ENCODE measurements at places on chromosomes 1 and 21.

DNA sequence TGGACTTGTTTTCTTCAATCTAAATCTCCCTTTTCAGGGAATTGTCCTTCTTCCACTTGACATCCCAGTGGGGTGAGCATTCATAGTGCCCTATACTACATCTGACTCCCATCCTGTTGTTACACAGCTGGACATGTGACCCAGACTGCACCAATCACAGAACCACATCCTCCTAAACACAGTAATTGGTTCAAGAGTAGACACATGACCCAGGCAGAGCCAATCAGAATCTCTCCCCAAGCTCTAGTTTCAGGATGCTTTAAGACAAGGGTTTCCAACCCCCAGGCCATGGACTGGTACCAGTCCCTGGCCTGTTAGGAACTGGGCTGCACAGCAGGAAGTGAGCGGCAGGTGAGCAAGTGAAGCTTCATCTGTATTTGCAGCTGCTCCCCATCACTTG lies 5.6 kb upstream of the DDOST start:
- DNase-seq = no peak

- peak; percentile 85 for DNase-seq
Measured at GRCh38 chr1:63367215-63368103, at the start of gene ALG6. Gene ALG6, plus strand, starts transcription at chr1:63367627. Its CDS starts 3,351 bp downstream, at chr1:63370978.

DNA sequence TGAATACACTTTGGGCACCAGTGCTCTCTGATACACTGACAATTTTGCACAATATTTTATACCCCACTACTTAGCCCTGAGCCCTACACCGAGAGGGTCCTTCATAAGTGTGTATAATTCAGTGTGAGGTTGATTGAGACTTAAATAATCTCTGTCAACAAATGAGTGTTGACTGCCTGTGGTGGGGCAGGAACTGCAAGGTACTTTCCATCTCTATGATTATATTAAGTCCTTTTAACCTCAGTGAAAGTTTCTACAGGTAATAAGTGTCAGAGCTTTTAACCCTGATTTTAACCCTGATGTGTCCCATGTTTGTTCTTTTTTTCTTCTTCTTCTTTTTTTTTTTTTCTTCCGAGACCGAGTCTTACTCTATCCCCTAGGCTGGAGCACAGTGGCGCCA lies 5.8 kb downstream of the CASQ1 start:
- no peak for DNase-seq

DNA sequence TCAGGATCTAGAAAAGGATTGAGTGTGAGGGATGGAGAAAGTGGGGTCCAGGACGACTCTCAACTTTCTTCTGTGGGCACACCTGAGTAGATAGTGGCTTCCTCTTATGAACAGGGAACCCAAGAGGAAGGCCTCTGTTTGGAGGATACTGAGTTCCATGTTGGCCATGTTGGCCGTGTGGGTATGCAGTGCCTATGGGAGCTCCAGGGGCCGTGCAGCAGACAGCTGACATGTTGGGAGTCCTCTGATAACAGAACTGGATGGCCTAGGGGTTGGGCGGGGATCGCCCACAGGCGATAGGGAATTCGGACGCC lies 43.0 kb downstream of the TMEM53 start:
- no peak for DNase-seq

GRCh38 chr1:197921235-197922069 lies 4.3 kb downstream of the LHX9 start:
- no peak for DNase-seq

DNA sequence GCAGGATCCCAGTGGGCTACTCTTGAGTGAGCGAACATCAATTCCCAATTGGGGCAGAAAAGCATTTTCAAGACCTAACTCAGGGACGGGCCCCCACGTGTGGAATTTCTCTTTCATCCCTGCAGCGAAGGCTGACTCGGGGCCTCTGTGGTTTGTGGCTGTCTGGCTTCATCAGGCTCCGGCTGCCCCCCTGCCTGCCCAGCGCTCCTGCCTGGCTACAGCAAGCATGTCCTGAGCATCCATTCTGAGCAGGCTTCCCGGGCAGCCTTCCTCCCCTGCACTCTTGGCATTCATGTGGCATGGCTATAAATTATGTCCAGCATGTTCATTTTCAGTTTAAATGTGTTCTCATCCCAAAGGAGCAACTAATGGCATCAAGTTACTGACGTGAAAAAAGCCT lies 588.1 kb downstream of the KIF26B start:
- no peak for DNase-seq

GRCh38 chr1:39458991-39459390 lies 32.4 kb upstream of the BMP8A start:
- DNase-seq = no peak

DNA sequence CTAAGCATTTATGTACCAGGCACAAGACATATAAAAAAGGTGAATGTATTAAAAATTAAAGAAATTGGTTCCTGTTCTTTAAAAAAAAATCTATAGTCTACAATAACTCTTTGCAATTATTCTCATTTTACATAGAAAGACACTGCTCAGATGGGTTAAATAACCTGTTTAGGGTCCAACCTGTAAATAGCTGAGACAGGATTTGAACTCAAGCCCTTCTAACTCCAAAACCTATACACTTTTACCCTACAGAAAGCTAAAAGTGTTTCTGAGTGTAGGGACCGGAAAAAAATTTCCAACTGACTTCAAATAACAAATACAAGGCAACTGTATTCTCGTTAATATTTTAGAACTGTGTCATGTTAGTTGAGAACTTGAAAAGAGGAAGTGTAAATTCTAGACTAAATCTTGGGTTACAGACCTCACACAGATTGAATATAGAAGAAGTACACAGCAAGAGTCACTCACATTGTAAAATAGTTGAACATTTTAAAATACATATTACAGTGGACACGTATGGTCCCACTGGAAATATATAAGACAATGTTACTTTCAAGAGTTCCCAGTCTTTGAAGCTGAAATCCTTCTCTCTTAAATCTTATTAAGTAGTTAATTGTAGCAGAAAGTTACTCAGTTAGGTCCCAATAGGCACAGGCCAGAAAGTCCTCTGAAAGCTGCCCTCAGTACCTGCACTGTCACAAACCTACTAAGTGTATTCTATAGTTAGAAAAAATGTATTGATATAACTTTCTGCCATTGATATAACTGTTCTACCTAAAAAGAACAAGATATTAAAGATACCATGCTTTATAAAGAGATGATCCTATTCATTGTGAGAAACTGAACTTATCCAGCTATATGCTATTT lies 7.3 kb downstream of the EDEM3 start:
- no peak for DNase-seq

DNA sequence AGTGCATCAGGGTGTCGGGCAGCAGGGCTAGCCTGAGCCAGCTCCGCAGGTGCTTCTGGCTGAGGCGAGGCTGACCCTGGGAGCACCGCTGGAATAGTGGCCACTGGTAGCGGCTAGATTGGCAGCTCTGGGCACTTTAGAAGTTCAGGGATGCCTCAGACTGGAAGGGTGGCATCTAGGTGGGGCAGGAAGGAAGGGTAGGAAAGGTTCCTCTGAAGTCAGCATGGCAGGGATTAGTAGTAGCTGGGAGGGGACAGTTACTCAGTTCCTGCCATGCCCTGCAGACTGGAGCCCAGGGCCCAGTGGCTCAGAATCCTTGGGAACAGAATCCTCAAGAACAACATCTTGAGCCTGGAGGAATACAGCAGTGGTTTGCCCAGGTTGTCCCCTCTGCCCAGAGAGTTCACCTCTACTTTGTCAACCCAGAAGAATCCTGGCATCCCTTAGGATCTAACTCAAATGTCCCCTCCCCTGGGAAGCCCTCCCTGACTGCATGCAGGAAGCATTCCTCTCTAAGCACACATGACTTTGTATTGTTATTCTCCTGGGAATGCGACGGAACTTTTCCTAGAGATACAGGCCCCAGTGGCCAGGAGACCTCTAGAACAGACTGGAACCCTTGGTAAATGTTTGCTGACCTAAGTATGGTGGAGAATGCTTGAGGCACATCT lies 39.5 kb upstream of the BCAR3 start:
- DNase-seq = no peak

GRCh38 chr1:3174487-3175247 lies 105.7 kb downstream of the PRDM16 start:
- DNase-seq = no peak

- DNase-seq = no peak
Measured at GRCh38 chr1:160904783-160905616, 20.0 kb upstream of the ITLN1 start.

DNA sequence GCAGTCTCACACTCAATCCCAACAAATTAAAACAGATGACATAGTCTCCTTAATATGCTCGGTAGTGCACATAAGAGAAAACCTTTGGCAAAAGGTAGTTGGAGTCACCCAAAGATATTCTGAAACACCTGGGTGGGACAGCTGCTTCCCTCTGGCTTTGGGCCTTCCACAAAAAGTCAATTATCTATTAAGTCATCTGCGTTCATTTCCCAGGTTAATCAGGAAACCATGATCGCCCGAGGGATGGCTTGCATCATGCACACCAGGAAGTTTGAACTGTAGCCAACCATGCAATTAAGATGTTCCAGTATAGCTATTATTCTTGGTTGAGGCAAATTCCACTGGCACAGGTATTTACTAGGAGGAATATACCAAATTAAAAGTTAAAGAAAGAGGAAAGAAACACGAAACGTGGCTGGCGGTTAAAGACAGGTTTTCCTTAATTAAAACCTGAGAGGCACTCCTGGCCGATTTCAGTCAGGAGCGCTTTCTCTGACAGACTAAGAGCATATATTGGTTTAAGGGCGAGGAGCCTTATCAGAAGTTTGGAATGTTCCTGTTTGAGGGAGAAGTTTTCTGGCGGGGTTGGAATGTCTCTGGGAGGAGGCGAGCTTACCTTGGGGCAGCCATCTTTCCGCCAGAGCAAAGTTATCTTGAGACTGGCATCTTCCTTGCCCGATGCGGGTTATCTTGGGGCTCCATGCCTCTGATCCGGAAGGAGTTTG lies 19.9 kb downstream of the CLDN17 start:
- no peak for DNase-seq

GRCh38 chr1:32181563-32181962 lies 2.1 kb downstream of the TXLNA start:
- no peak for DNase-seq

- DNase-seq = peak; percentile 57
Measured at GRCh38 chr1:211514030-211514754, 22.2 kb upstream of the RD3 start.

- DNase-seq = peak; percentile 10
Measured at GRCh38 chr1:220300442-220301121, 28.3 kb upstream of the RAB3GAP2 start.

DNA sequence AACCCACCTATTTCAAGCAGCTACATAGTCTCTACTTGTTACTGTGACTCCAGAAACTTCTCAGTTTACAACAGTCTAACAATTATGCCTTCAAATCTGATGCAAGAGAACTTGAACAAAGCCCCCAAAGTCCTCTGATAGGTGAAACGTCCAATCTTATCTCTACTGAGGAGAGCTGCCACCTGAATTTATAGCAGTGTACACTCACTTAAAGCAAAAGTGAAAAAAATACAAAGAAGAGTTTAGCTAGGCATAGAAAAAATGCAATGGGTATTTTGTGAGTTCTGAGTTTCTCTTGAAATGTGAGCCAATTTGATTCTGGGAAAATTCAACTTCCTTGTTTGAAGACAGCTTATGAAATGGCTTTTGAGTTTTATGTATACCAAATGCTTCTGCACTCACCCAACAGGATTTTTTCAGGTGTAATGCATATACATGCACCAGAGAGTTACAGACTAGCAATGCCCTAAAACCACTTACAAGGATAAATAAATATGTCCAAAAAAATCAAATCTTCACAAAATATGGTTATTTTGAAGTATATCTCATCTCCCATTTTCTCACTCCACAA lies 17.8 kb upstream of the CLIC6 start:
- no peak for DNase-seq

DNA sequence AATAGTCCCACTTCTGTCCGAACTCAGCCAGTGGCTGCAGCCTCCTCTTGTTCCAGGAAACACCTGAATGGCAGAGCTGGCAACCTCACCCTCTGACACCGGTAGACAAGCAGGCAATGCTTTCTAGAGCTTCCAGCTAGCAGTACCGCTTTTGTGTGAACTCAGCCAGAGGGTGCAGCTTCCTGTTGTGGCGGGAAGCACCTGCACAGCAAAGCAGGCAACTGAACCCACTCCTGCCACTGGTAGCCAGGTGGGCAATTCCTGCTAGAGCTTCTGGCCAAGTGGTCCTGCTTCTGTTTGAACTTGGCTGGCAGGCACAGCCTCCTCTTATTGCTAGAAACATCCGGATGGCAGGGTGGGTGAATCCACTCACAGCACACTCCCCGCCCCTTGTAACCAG lies 40.1 kb upstream of the TMPRSS15 start:
- DNase-seq = no peak

DNA sequence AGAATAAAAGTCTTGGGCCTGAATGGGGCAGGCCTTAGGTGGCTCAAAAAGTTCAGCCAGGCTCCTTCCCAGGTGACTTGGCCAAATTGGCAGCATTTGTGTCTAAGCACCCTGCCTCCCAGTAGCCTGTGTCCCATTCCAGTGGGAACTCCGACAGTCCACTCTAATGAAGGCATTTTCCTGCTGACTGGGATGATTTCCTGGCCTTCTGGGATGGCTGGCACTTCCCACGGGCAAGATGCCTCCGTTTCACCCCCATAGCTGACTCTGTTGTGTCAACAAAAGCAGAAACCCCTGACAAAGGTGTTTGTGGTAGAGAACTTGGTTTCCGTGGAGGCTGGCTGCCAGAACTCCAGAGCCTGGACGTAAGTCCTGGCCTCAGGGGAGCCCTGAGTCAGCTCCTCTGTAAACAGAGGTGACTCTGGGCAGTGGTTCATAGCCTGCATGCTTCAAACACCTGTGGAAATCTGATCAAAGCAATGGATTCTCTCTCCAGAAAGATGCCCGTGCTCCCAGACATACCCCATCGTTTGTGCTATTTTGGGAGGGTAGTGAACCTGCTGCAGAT lies 36.6 kb downstream of the WNT3A start:
- DNase-seq = no peak

Measured in SW 1271 (cell line).